Activated CD4-positive, alpha-beta memory T cell treated with anti-CD3 and anti-CD28 coated beads for 36 hours (primary cell): ENCODE measurements at places on chromosomes 7 and 10. TPM values are rescaled to one million over a fixed set of nuclear protein-coding genes. Genes with fewer than 3 reads are reported as not detected.

Gene LZTS2
- 12.0 TPM for total RNA-seq

Gene LIPK
- not detected for total RNA-seq

Gene CNPY1
- total RNA-seq, result not detected

Gene OR13A1
- not detected for total RNA-seq

Gene LRRC4
- 0.68 TPM for total RNA-seq

Gene BRAF
- total RNA-seq, result 33.0 TPM

Gene WEE2
- not detected for total RNA-seq

Gene OR2A42
- not detected for total RNA-seq

Gene NPTX2
- not detected for total RNA-seq

DNA sequence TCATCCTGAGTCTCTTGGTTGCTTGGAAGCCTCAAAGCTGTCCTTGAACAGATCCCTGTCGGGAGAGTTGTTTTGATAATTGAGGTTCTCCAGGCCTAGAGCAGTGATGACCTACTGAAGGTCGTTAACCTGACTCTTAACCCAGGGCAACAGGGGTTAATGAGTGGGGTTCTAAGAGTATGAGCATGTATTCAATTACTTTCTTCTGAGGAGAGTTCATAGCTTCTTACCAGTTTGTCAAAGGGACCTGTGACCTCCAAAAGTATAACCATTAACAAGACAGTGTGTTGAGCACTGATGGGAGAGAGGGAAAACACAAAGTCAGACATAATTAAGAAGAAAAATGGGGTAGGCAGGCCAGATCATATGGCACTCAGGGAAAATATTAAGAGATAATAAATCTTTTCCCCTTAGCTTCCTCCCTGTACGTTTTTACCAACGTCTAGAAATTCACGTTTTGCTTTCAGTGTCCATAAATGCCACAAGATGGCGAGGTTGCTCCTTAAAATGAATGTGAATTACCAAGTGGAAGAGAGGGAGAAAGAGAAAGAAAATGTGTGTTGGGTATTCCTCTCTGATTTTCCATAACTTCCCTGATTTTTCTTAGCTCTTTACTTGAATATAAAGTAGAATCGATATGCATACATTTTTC is 97.6 kb downstream of the SUGCT start:
- no peak for DNase-seq
- no peak overlapping the region for H3K27ac ChIP-seq
- no peaks in the 10 kb centered on the region for H3K4me1 ChIP-seq
- H3K36me3 ChIP-seq, result no peaks in the 10 kb centered on the region

GRCh38 chr7:16652240-16652583 is 6.2 kb downstream of the BZW2 start:
- peaks cover 55% of the 10 kb centered on the region for H3K4me1 ChIP-seq
- DNase-seq, result no peak
- H3K36me3 ChIP-seq, result peaks cover 20% of the 10 kb centered on the region
- H3K27ac ChIP-seq, result no peak overlapping the region
- no peaks in the 10 kb centered on the region for H3K27me3 ChIP-seq
- no peak overlapping the region for H3K4me3 ChIP-seq

DNA sequence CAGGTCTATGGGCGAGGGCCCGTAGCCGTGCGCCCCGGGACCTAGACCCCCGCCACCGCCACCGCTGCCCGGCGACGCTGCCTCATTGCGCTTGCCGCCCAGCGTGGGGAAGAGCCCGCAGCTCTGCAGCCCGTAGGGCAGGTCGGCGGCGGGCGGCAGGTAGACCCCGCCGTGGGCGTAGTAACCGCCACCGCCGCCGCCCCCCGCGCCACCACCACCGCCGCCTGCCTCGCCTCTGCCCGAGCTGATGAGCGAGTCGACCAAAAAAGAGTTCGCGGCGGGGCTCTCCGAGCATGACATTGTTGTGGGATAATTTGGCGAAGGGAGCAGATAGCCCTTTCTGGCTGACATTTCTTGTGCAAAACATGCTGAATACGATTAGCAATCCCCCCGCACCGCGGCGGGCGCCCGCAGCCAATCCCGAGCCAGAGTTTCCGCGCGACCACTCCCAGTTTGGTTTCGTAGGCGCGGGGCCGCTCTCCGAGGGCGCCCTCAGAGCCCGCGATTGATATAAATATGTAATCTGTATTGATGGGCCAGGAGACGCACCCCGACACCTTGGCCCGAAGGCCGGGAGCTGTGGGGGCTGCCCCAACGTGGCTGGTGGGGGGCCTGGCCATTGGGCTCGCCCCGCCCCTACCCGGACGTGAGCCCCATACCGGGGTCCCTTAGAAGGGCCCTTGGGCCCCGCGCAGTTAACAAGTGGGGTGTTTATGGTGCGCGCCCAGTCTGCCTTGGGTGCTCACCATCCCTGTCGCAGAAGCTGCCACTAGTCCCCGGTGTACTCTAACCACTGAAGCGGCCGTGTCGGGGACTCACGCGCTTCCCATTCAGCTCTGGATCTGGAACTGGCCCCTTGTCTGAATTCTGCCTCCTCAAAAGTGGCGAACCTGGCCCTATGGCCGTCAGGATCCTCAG is at the start of gene HOXA10:
Gene HOXA10 (minus strand): TSS at position 365 of the 918 bp plus-strand sequence. CDS start 14 bp downstream, at position 351.
- no peak for DNase-seq
- peaks cover 70% of the 10 kb centered on the region for H3K27me3 ChIP-seq
- H3K4me1 ChIP-seq, result peaks cover 15% of the 10 kb centered on the region

DNA sequence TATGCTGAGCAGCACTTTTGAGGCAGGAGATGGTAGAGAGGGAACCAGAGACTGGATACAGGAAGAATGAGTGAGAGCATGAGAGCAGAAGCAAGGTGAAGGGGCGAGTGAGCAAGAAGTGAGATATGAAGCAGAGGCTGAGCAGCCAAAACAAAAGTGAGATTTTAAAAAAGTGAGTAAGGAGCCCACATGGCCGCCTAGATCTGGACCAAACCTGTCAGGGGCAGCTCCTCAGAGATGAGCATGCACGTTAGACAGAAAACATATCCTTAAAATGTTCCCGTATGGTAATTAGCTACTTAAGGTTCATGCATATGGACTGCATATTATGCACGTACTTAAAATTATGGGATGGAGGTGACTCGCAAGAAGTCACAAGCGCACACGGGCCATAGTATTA is 22.5 kb downstream of the TMEM176A start:
- H3K4me3 ChIP-seq, result no peak overlapping the region
- no peaks in the 10 kb centered on the region for H3K4me1 ChIP-seq
- DNase-seq, result no peak
- no peaks in the 10 kb centered on the region for H3K36me3 ChIP-seq

- DNase-seq, result peak; percentile 39
- peaks cover 14% of the 10 kb centered on the region for H3K4me1 ChIP-seq
- no peak overlapping the region for H3K4me3 ChIP-seq
- H3K36me3 ChIP-seq, result peaks cover 43% of the 10 kb centered on the region
- H3K27ac ChIP-seq, result no peak overlapping the region
Measured at GRCh38 chr10:121845044-121845784, 82.6 kb downstream of the ATE1 start.

DNA sequence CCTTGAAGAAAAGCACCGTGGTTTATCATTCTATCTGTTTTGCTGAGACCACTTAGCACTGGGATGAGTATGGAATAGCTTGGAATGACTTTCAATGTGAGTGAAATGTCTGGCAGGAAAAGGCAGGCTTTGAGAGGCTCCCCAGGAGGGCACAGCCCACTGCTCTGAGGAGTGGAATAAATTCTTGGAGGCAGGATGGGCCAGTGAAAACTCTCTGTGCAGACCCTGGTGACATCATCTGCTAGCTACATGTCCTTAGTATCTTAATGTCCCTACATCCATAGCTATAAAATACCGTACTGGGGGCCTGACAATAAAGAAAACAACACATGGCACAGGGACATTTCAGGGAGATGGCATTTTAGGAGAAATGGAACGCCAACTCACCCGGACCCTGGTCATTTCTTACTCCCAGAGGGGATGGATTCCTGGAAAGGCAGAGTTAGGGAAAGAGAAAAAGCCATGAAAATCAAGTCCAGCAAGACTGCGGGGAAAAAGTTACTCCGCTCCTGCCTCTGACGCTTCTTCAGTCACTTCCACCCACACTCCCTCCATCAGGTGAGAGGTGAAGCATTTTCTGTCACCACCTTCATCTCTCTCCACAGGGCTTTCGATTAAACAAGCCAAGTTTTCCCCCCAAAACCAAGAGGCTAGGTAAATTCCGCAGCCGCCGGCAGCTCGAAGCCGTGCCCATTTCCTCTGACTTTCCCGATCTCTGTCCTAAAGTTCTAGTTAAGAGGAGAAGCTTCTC is 991 bp downstream of the ZNF239 start:
- H3K36me3 ChIP-seq, result peaks cover 17% of the 10 kb centered on the region
- H3K27me3 ChIP-seq, result no peaks in the 10 kb centered on the region
- peaks cover 50% of the 10 kb centered on the region for H3K4me1 ChIP-seq

DNA sequence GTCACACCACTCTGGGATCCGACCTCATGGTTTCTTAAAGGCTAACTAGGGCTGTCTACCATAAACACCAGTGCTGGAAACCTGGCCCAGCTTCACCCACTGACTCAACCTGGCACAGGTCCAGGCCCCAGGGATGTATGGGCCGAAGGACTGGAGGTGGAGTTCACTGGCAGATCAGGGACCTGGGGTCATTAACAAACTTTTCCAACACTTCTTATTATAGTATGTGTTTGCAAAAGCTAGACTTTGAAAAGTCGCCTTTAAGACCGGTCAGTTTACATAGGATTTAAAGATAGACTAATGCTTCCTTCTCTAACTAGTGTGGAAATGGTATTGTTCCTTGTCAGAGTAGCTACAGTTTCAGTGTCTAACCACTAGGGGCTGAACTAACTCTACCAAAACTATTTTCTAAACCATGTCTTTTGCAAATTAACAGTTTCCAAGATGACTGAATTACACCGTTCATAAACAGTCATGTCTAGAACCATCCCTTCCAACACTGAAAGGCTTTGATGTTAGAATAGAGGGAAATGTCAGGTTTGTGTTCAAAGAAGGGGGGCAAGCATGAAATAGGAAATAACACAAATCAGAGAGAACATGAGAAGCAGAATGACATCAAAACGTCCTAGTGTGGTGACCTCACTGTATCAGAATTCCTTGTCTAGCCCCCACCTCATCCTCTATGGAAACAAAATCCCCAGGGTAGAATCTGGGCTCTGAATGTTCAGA is 29.7 kb downstream of the STN1 start:
- DNase-seq, result peak; percentile 33
- H3K27ac ChIP-seq, result peak overlapping the region; percentile 80
- H3K4me1 ChIP-seq, result peaks cover 46% of the 10 kb centered on the region
- peaks cover 31% of the 10 kb centered on the region for H3K36me3 ChIP-seq

GRCh38 chr10:74120911-74121310 is 29.7 kb downstream of the AP3M1 start:
- no peak overlapping the region for H3K27ac ChIP-seq
- H3K4me3 ChIP-seq, result no peak overlapping the region
- H3K36me3 ChIP-seq, result peaks cover 43% of the 10 kb centered on the region

- peaks cover 55% of the 10 kb centered on the region for H3K4me1 ChIP-seq
- peak overlapping the region; percentile 87 for H3K4me3 ChIP-seq
- H3K27ac ChIP-seq, result no peak overlapping the region
- no peaks in the 10 kb centered on the region for H3K27me3 ChIP-seq
Measured at GRCh38 chr10:63522995-63523394, 1.8 kb downstream of the REEP3 start.

- no peak overlapping the region for H3K27ac ChIP-seq
- no peaks in the 10 kb centered on the region for H3K36me3 ChIP-seq
- no peaks in the 10 kb centered on the region for H3K4me1 ChIP-seq
- no peak for DNase-seq
Measured at GRCh38 chr10:29102233-29102632, 186.6 kb upstream of the LYZL1 start.

- no peak overlapping the region for H3K4me3 ChIP-seq
- H3K4me1 ChIP-seq, result peaks cover 47% of the 10 kb centered on the region
- DNase-seq, result no peak
- H3K36me3 ChIP-seq, result no peaks in the 10 kb centered on the region
Measured at GRCh38 chr10:110461530-110461929, 36.2 kb upstream of the DUSP5 start.

DNA sequence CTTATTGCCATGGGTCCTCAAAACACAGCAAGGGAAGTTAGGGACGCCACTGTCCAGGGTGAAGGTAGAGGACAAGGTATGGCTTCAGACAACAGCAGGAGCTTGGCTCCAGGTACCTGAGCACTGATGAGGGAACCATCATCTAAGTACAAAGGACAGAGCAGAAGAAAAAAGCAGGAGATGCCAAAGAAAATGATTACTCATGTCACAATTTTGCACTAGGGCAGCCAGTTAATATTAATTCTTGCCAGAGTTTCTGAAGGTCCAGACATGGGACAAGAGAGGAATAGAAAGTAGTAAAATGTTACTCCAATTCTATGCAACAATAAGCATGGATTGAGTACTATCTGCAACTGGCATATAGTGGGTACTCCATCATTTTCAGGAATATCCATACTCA is 14.1 kb downstream of the PTN start:
- H3K27ac ChIP-seq, result no peak overlapping the region
- no peak for DNase-seq
- H3K4me1 ChIP-seq, result no peaks in the 10 kb centered on the region
- H3K4me3 ChIP-seq, result no peak overlapping the region
- no peaks in the 10 kb centered on the region for H3K36me3 ChIP-seq

GRCh38 chr7:128917122-128917521 is 6.6 kb upstream of the KCP start:
- peaks cover 8% of the 10 kb centered on the region for H3K4me1 ChIP-seq
- H3K27ac ChIP-seq, result no peak overlapping the region
- H3K36me3 ChIP-seq, result no peaks in the 10 kb centered on the region

- no peaks in the 10 kb centered on the region for H3K36me3 ChIP-seq
- no peaks in the 10 kb centered on the region for H3K4me1 ChIP-seq
- H3K4me3 ChIP-seq, result no peak overlapping the region
- H3K27ac ChIP-seq, result no peak overlapping the region
Measured at GRCh38 chr10:77027576-77027975, 610.0 kb downstream of the KCNMA1 start.

DNA sequence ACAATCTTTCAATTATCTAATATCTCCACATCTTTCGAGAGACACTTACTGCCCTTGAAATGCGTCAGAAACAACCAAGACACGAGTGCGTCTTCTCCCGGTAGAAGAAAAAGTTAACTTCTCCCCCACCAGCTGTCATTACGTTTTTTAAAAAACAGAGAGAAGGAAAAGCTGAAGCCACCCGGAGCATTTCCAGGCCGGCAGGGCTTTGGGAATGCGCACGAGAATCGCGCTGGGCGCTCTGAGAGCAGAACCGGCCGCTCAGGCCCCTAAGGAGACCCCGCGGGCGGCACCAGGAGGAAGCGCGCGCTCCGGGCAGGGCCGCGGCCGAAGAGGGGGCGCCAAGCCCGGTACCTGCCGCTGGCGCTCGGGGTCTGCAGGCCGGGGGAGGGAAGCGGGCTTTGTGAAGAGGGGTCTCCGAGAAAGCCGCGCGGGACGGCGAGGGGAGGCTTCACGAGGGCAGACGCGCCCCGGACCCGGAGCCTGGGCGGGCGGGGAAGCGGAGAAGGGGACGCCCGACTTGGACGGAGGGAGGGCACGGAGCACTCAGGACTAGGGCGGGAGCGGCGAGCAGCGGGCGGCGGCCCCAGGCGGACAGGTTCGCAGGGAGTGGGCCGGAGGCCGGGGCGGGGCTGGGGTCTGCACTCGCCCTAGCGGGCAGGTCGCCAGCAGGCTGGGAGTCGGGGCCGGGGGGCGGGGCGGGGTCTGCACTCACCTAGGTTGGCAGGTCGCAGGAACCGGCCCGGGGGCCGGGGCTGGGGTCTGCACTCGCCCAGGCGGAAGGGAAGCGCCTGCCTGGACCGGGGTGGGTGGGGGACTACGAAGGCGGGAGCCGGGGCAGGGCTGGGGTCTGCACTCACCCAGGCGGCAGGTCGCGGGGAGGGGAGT is 932 bp downstream of the ESYT2 start:
- H3K4me3 ChIP-seq, result peak overlapping the region; percentile 85
- H3K27me3 ChIP-seq, result no peaks in the 10 kb centered on the region
- DNase-seq, result peak; percentile 39
- H3K27ac ChIP-seq, result peak overlapping the region; percentile 87
